Hair follicle dermal papilla cell (primary cell): ENCODE measurements at places on chromosomes 1 and 21. TPM values are rescaled to one million over a fixed set of nuclear protein-coding genes. Genes with fewer than 3 reads are reported as not detected.

VANGL2 gene
- total RNA-seq = 0.12 and 0.49 TPM in 2 replicates

DISP3 gene
- total RNA-seq = not detected in 2 replicates

COX20 gene
- total RNA-seq = 20.0 and 21.6 TPM in 2 replicates

PLEKHA6 gene
- total RNA-seq = 0.12 and 0.32 TPM in 2 replicates

HEYL gene
- total RNA-seq = under 0.01 and 0.16 TPM in 2 replicates
